ENCODE measurements at places on chromosomes 5 and 9.
A peak's percentile ranks its signal among the peaks of the same experiment; 100 is the strongest.

DNA sequence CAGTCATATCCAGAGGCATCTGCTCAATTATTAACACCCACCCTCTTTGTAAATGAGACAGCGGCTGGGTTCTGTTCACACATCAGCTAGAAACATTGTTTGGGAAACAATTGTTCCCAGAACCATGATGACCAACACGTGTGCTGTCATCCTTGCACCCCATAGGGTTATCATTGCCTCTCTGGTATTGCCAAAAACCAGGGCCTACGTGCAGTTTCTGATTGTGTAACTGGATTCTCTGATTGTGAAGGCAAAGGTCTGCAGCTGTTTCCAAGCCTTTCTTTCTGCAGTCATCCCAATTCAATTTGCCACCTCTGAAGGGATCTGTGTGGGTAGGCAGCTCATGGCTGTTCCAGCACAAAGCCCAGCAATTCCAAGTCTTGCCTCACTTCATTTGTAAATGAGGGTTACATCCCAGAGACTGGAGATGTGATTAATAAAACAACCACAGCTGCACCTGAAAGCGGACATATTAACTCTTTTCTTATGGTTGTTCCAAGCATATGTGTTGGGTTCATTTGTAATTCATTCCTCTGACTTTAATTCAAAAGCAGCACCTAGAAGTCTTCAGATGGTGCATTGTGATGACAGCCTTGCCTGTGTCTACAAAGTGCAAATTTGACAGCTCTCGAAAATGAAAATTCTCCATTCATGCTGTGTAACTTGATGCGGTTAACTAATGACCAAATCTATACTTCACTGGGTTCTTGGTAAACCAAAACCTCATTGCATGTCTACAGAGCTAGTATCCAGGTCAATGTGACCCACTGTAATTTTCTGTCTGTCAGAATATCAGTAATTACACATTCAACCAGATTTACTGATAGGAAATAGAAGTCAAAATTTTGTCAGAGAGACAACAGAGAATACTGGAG is 66.6 kb downstream of the YIPF5 start:
- DNase-seq = no peak

GRCh38 chr5:8522646-8523045 is 653.7 kb downstream of the MTRR start:
- no peak for DNase-seq

DNA sequence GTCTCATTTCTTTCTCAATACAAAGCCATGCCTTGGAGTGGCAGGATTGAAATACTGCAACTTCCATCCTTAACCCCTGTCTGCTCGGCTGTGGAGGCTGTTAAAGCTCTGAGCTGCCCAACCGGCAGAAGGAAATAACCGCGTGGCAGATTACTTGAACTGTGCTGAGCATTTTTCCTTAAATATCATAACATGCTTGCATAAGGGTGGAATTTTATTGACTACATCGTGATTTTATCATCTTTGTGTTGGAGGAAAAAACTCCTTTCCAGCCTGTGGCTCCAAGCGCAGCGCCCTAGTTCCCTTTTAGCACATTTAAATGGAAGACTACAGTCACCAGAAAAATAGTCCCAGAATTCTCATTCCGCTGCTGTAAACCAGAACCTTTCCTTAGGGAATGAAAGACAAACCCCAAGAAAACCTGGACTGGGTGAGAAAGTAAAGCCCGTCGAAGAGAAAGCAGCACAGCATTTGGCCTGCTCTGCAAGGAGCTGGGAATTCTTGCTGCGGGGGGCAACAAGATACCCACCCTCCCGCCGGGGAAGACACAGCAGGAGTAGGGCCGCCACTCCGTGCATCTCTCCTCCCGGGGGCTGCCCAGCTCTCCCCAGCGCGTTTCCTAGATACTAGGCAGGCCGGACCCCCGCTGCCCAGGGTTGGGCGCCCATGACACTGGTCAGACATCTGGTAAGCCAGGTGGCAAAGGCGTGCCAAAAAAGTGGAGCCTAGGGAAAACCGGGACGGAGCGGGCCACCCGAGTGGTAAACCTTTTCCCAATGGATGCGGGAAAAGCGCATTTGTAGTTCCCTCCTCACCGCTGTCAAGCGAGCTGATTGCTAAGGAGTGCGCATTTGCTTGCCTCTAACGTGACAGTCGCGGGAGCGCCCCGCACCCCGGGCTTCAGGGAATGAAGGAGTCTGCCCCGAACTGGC is 1.3 kb downstream of the SHC3 start:
- DNase-seq = no peak

GRCh38 chr9:108041551-108041950 is 552.0 kb upstream of the KLF4 start:
- peak; percentile 18 for DNase-seq

- DNase-seq = no peak
Observed at GRCh38 chr5:136666970-136667620, 301.8 kb upstream of the TRPC7 start.

DNA sequence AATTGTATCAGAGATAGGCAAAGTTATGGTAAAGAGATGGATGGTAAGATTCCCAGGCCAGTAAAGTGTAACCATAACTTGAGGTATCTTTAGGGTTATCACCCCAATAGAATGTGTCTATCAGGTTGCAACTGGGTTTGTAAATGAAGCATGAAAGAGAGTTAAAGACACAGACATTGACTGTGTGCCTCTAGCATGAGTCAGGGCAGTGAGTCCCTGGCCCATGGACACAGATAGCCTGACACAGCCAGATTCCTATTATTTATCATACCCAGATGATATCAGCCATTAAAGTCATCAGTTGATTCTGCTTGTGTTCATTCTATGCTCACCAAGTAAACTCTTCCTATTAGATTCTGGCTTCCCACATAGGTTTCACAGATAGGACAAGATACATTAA is 33.5 kb upstream of the SNAPC3 start:
- no peak for DNase-seq

- no peak for DNase-seq
Observed at GRCh38 chr9:33139421-33140228, 27.5 kb downstream of the B4GALT1 start.

- no peak for DNase-seq
Observed at GRCh38 chr5:170319301-170319700, 21.7 kb upstream of the LCP2 start.

DNA sequence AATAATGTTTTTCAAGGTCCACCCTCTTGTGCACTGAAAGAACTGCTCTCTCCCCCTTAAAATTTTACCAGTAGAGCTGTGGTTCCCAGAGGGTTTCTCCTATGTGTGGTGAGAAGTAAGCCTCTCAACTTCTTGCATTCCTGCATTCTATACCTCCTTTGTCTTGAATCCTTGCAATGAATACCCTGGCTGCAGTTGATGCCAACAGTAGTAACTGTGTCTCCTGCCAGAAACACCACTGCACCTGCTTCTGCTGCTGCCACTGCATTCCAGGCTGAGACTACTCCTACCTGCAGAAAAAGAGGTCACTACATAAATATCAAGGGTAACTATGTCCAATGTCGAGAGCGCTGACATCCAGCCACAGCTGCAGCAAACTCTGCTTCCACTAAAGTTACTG is 203.7 kb downstream of the TMEM167A start:
- DNase-seq = no peak

- no peak for DNase-seq
Observed at GRCh38 chr9:72012646-72013045, 47.8 kb downstream of the C9orf57 start.

DNA sequence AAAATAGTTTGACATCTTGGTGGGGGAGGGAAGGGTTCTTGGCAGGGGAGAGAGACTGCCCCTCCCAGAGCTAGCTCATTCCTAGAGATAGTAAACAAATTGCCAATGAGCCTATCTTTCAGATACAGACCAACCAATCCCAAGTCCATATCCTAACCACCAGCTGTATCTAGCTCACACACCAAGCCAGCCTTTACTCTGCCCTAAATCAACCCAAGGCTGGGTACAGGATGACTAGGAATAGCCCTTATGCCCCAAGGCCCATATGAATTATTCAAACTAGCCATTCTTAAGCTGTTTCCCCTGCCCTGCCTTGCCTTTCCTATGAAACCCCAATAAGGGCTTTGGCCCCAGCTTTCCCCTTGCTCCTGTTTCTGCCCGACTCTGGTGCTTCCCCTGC is 281.3 kb upstream of the PANK3 start:
- DNase-seq = no peak

GRCh38 chr5:16529306-16529705 is 63.7 kb upstream of the ZNF622 start:
- no peak for DNase-seq

DNA sequence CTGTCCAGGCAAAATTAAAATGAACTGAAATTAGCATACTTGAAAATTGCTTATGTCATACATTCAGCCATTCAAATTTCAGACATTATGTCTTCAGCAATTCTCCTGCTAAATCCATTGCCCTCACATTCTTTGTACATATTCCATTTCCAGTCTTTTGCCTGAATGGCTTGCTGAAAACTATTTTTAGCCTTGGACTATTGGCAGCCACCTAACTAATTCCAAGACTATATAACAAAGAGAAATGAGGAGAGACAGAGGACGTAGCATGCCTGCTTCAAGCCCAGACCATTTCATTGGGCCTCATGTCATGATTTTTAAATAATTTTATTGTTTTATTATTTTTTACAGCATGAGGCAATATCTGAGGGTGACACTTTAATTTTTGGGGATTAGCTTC is 100.3 kb downstream of the MRPS30 start:
- no peak for DNase-seq

DNA sequence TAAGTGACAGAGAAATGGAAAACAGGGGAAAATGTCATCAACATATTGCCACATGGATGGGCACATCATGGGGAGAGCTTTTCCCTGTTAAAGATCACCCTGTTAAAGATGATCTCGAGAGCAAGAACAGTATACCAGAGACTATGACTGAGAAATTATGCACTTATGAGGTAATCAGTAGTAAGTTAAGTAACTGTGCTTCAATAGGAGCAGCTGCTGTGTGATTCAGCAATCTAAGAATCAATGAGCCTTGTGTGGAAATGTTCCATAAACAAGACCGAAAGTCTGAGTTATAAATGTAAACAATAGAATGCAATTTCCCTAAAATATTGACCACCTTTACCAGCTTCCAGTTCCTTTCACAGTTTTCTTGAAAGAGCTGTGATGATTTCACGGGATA is 582.3 kb downstream of the CAAP1 start:
- no peak for DNase-seq

DNA sequence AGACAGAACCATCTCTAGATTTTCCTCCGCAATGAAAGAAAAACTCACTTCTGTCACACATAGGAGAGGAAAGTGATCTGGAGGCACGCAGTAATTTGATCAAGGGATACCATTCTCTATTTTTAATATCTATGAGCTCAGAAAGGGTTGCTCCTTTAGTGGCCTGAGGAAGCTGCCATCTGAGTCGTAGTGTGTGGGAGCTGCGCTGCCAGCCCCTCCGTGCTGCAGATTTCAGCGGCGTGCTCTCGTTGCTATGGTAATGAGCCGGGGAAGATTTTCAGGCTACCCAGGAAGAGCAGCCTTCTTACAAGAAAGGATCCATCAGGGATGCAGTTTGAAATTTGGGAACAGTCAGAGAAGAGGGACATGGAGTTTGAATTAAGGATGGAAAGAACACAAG is 17.1 kb upstream of the GOLM1 start:
- no peak for DNase-seq

DNA sequence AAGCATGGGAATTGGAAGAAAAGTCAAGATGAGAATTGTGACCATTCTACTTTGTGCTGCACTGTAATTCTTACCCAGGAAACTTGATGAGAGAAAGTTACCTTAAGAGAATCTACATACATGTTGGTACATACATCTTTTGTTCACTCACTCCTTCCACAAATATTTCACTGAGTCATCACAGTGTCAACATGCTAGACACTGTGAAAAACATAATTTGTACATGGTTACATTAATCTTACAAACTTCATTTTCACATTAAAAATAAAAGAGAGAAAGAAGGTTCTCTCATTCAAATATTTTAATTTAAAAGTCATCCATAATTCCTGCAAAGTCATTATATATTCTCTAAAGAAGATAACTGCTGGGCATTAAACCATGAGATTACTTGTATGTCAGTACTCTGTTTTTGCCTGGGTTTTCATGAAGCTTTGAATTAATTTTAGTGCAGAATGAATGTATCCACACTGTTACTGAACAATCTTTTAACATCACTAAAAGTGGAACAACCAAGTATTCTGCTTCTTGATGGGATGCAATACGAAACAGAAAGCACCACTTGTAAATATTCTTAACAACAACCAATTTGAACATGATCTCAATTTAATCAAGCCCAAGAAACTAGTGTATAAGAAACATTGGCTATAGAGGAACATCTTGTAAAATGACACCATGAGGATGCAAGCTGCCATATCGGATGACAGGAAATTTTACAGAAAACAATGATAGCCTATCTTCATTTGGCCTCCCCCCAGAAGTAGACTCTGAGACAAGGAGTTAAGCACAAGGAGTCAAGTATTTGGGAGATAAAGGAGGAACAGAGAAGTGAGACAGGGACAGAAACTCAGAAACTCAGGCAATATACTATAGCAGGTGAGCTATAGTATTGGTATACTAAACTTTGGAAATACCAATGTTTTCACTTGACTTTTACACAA is 28.4 kb downstream of the ERP44 start:
- no peak for DNase-seq

- DNase-seq = no peak
Observed at GRCh38 chr9:94176608-94177007, 82.5 kb upstream of the ZNF169 start.
